ENCODE measurements at places on chromosomes 5 and 9. TPM values are rescaled to one million over a fixed set of nuclear protein-coding genes. Genes with fewer than 3 reads are reported as not detected.
A peak's percentile ranks its signal among the peaks of the same experiment; 100 is the strongest.

DNA sequence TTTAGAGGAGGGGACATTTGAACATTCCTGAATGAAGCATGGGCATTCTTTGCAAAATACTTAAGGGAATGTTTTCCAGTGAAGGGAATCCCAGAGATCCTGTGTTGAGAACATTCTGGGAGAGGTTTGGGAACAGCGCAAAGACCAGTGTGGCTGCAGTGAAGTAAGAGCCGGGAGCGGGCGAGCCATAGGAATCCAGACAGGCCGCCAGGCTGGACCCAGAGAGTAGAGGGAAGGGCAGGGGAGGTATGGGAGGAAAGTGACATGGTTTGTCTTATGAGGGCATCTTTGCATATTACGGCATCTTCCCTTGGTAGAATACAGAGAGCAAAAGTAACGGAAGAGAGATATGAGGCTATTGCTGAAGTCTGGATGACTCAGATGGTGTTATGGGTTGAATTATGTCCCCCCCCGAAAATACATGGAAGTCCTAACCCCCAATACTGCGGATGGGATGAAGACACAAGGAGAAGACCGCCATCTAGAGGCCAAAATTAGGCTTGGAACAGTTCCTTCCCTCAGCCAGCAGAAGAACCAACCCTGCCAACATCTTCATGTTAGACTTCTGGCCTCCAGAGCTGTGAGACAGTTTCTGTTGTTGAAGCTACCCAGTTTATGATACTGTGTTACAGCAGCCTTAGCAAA, 268.2 kb downstream of the MAST4 start:
- DNase-seq: peak; percentile 51
- no peak overlapping the region for H3K4me3 ChIP-seq
- H3K27me3 ChIP-seq: no peaks in the 10 kb centered on the region
- H3K27ac ChIP-seq: no peak overlapping the region
- H3K4me1 ChIP-seq: no peaks in the 10 kb centered on the region
- no peaks in the 10 kb centered on the region for H3K36me3 ChIP-seq

GRCh38 chr5:132422720-132423437, 53.4 kb downstream of the SLC22A5 start:
- peak; percentile 51 for DNase-seq
- H3K27me3 ChIP-seq: no peaks in the 10 kb centered on the region
- no peak overlapping the region for H3K4me3 ChIP-seq

The FRRS1L gene
- not detected for total RNA-seq

- DNase-seq: peak; percentile 16
- H3K27me3 ChIP-seq: no peaks in the 10 kb centered on the region
- no peak overlapping the region for H3K27ac ChIP-seq
- H3K4me1 ChIP-seq: peaks cover 23% of the 10 kb centered on the region
- no peak overlapping the region for H3K4me3 ChIP-seq
Observed at GRCh38 chr9:7982907-7983306, 183.3 kb upstream of the DMAC1 start.

The TOR1A gene
- 34.8 TPM for total RNA-seq

The SEMA6A gene
- total RNA-seq: not detected
